ENCODE measurements at places on chromosomes 5 and 9. TPM values are rescaled to one million over a fixed set of nuclear protein-coding genes. Genes with fewer than 3 reads are reported as not detected.
A peak's percentile ranks its signal among the peaks of the same experiment; 100 is the strongest.

Gene IFNA13
- total RNA-seq: not detected

Gene OGN
- 1.7 TPM for total RNA-seq

Gene HAVCR1
- total RNA-seq: not detected

Gene PCSK1
- not detected for total RNA-seq

Gene SLC1A3
- 22.0 TPM for total RNA-seq

Gene DOCK8
- 2.0 TPM for total RNA-seq

Gene FXN
- total RNA-seq: 23.4 TPM

Gene FSD1L
- 19.6 TPM for total RNA-seq

Gene GMCL2
- not detected for total RNA-seq

Gene MYO10
- 3.4 TPM for total RNA-seq

DNA sequence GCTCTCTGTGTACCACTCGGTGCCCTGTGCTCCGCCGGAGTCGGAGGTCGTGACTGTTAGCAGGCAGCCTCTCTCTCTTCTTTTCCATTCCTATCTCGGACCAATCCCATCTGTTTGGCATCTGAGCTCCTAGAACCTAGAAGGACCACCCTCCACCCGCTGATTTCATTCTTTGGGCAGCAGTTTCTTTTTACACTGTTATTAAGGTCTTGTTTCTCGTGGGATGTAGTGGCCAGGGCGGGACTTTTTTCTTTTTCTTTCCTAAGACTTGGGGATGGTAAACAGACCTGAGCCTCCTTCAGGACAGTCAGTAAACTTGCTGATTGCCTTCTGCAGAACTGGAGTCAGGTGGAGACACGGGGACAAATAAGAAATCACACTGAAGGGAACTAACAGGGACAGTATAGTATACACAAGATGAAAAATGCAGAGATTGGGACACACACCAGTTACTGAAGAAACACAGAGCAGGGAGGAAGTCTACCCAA is 500 bp downstream of the URM1 start:
- DNase-seq: no peak
- peak overlapping the region; percentile 73 for H3K4me3 ChIP-seq
- peaks cover 16% of the 10 kb centered on the region for H3K4me1 ChIP-seq

- no peaks in the 10 kb centered on the region for H3K36me3 ChIP-seq
- H3K4me1 ChIP-seq: peaks cover 4% of the 10 kb centered on the region
These were observed 147.3 kb downstream of the MTX3 start for GRCh38 chr5:79843450-79844388.

DNA sequence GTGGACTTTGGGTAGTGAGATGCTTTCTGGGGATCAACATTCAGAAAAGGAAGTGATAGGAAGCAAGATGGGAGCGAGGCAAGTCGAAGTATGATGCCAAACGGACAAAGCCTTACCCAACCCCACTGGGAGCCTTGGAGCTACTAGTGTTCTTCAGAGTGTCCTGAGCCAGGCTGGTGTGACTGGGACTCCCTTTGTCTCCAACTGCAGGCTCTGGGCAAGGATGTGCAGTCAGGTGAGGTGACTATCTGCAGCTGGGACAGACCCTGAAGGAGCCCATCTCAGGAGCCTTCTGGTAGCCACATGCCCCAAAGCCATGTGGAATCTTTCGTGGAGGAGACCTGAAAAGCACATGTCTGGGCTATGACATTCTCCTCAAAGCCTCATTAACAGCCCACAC is 360.6 kb downstream of the MTRR start:
- no peak overlapping the region for H3K4me3 ChIP-seq
- no peak for DNase-seq
- H3K27ac ChIP-seq: no peak overlapping the region
- no peaks in the 10 kb centered on the region for H3K36me3 ChIP-seq
- H3K27me3 ChIP-seq: no peaks in the 10 kb centered on the region
- H3K4me1 ChIP-seq: no peaks in the 10 kb centered on the region

GRCh38 chr5:93621327-93621798 is 38.3 kb downstream of the NR2F1 start:
- no peaks in the 10 kb centered on the region for H3K36me3 ChIP-seq
- peaks cover 10% of the 10 kb centered on the region for H3K4me1 ChIP-seq
- peaks cover 4% of the 10 kb centered on the region for H3K27me3 ChIP-seq
- H3K4me3 ChIP-seq: peak overlapping the region; percentile 76
- peak; percentile 40 for DNase-seq
- peak overlapping the region; percentile 60 for H3K27ac ChIP-seq

GRCh38 chr5:86124333-86124732 is 493.4 kb upstream of the COX7C start:
- H3K4me1 ChIP-seq: no peaks in the 10 kb centered on the region
- H3K27ac ChIP-seq: no peak overlapping the region
- no peak overlapping the region for H3K4me3 ChIP-seq
- no peaks in the 10 kb centered on the region for H3K27me3 ChIP-seq
- H3K36me3 ChIP-seq: no peaks in the 10 kb centered on the region

GRCh38 chr9:104143550-104143910 is 49.4 kb downstream of the SMC2 start:
- no peak overlapping the region for H3K4me3 ChIP-seq
- H3K27me3 ChIP-seq: no peaks in the 10 kb centered on the region
- no peaks in the 10 kb centered on the region for H3K36me3 ChIP-seq
- H3K27ac ChIP-seq: no peak overlapping the region
- H3K4me1 ChIP-seq: no peaks in the 10 kb centered on the region

GRCh38 chr9:21070171-21070571 is 7.6 kb downstream of the IFNB1 start:
- H3K36me3 ChIP-seq: no peaks in the 10 kb centered on the region
- no peaks in the 10 kb centered on the region for H3K27me3 ChIP-seq
- H3K27ac ChIP-seq: no peak overlapping the region
- peak; percentile 10 for DNase-seq
- no peak overlapping the region for H3K4me3 ChIP-seq
- H3K4me1 ChIP-seq: peaks cover 4% of the 10 kb centered on the region

GRCh38 chr5:145856285-145856818 is 16.5 kb downstream of the GRXCR2 start:
- H3K36me3 ChIP-seq: no peaks in the 10 kb centered on the region
- peaks cover 6% of the 10 kb centered on the region for H3K4me1 ChIP-seq
- no peaks in the 10 kb centered on the region for H3K27me3 ChIP-seq
- peak overlapping the region; percentile 64 for H3K4me3 ChIP-seq
- peak overlapping the region; percentile 29 for H3K27ac ChIP-seq

- peaks cover 90% of the 10 kb centered on the region for H3K4me1 ChIP-seq
- H3K36me3 ChIP-seq: no peaks in the 10 kb centered on the region
- H3K27ac ChIP-seq: peak overlapping the region; percentile 94
- no peak for DNase-seq
- H3K27me3 ChIP-seq: no peaks in the 10 kb centered on the region
These were observed 2.5 kb downstream of the MGAT1 start for GRCh38 chr5:180799902-180800801.

DNA sequence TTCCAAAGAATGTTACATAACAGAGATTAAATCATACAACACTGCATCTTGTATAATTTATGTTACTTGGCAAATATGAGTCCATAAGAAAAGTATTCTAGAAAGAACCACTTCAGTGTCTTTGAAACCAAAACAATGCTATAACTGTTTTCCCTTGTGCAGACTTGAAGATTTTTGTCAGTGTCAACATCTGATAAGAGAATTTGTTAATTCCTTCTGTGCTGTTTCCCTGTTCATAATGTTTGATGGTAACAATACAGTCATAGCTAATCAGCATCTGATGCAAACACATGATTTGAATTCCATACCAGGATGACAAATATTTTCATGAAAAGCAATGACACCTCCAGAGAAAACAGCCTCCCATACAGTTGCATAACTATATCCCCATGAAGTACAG is 306.8 kb downstream of the SEMA5A start:
- H3K36me3 ChIP-seq: no peaks in the 10 kb centered on the region
- no peak for DNase-seq
- no peaks in the 10 kb centered on the region for H3K4me1 ChIP-seq
- no peak overlapping the region for H3K27ac ChIP-seq

- H3K4me3 ChIP-seq: no peak overlapping the region
- no peak for DNase-seq
- no peak overlapping the region for H3K27ac ChIP-seq
- no peaks in the 10 kb centered on the region for H3K4me1 ChIP-seq
These were observed 249.8 kb upstream of the ZNF608 start for GRCh38 chr5:124996023-124996763.

DNA sequence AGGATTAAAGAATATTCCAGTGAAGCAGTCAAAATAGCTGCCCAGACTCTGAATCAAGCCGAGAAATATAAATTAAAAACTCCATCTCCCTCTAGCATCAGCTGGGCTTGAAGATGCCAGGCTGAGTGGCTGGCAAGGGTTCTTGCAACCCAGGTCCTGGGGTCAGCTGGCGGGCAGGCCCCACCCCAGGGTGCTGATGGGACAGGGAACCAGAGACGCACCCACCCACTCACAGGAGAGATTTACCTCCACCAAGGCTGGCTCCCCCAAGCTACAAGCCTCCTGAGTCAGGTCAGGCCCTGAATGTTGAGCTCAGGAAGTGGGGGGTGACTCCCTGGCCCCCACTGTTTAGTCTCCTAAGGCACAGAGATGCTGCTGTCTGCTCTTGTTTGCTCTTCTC is 83.9 kb upstream of the HSPA9 start:
- no peak overlapping the region for H3K4me3 ChIP-seq
- no peak overlapping the region for H3K27ac ChIP-seq
- H3K36me3 ChIP-seq: no peaks in the 10 kb centered on the region
- DNase-seq: no peak
- no peaks in the 10 kb centered on the region for H3K27me3 ChIP-seq

- DNase-seq: no peak
- H3K27ac ChIP-seq: peak overlapping the region; percentile 32
- H3K4me1 ChIP-seq: peaks cover 26% of the 10 kb centered on the region
- no peaks in the 10 kb centered on the region for H3K27me3 ChIP-seq
These were observed 69.9 kb downstream of the EHMT1 start for GRCh38 chr9:137688725-137689124.

DNA sequence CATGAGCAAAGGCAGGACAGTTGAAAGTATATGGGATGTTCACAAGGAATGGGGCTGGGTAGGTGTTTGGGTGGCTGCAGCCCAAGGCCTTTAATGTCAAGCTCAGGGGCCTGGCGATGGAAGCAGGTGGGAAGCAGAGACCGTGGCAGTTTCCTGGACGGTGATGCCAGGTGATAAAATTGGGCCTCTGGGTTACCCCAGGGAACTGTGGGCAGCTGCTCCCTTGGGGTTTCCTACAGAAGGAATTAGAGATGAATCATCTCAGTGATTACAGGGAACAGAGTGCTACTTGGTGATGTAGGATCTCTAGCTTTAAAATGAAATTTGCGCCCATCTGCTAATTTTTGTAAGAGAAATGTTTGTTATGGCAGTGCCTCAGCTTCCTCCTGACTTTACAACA is 39.2 kb downstream of the TSTD2 start:
- DNase-seq: peak; percentile 66
- peaks cover 77% of the 10 kb centered on the region for H3K4me1 ChIP-seq
- H3K4me3 ChIP-seq: no peak overlapping the region
- H3K27ac ChIP-seq: peak overlapping the region; percentile 86

DNA sequence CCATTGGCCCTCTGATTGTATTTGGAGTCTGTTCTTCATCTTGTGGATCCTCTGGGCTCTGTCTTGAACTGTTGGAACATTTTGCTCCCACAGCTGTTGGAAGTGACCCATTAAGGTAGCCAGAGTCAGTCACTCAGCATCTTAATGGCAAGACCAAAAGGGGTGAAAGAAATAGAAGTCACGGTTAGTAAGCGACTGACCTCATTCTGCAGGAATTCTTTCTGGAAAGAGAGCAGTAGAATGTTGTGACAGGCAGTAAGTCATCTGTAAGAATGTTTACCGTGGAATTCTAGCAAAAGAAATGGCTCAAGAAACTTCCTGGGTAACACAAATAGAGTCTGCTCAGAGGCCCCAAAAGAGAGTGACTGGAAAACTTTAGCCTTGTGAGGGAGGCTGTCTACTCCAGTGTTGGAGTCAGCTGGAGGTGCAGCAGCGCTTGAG is 28.6 kb upstream of the TNC start:
- no peak overlapping the region for H3K27ac ChIP-seq
- no peaks in the 10 kb centered on the region for H3K4me1 ChIP-seq
- peak; percentile 2 for DNase-seq
- H3K27me3 ChIP-seq: no peaks in the 10 kb centered on the region
- H3K4me3 ChIP-seq: no peak overlapping the region
- H3K36me3 ChIP-seq: no peaks in the 10 kb centered on the region

- H3K4me1 ChIP-seq: no peaks in the 10 kb centered on the region
- no peak for DNase-seq
- no peaks in the 10 kb centered on the region for H3K36me3 ChIP-seq
- no peak overlapping the region for H3K27ac ChIP-seq
- H3K4me3 ChIP-seq: no peak overlapping the region
These were observed 264.7 kb upstream of the CCNG1 start for GRCh38 chr5:163172540-163173338.

GRCh38 chr9:73038613-73039012 is 85.8 kb upstream of the ALDH1A1 start:
- peak overlapping the region; percentile 47 for H3K27ac ChIP-seq
- H3K4me1 ChIP-seq: no peaks in the 10 kb centered on the region
- DNase-seq: no peak
- no peaks in the 10 kb centered on the region for H3K36me3 ChIP-seq
- H3K4me3 ChIP-seq: no peak overlapping the region

DNA sequence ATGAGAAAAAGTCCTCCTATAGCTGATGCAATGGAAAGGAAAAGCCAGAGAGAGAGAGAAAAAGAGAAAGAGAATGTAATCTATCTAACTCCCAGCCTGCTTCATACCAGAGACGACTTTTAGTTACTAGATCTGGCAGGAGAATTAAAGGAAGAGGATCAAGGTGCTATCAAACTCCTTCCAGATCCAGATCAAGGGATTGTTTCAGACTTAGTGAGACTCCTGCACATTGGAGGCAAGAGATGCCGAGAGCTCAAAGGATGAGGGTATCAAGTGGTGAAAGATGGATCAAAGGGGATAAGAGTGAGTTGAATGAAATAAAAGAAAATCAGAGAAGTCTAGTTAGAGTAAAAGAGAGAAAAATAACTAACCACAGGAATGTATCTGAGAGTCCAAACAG is 478.6 kb downstream of the KIF4B start:
- H3K27ac ChIP-seq: no peak overlapping the region
- H3K36me3 ChIP-seq: no peaks in the 10 kb centered on the region

DNA sequence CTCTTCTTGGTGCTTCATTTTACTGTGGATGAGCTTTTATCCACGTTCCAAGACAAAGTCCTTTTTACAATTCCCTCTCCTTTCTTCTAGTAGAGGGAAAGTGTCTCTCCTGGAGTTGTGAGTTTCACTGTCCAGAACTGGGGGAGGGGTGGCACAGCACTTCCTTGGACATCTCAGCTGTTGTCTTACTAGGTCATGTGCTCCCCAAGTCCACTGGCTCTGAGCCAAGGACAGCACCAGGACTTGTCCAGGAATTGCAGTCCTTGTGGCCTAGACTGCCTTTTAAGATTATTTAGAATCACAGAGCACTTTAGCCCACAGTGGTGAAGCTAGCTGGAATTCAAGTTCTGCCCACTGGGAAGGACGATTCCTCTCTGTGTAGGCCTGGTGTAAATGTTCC is 700.2 kb upstream of the PTPRD start:
- no peak overlapping the region for H3K4me3 ChIP-seq
- H3K27ac ChIP-seq: no peak overlapping the region
- H3K4me1 ChIP-seq: no peaks in the 10 kb centered on the region
- DNase-seq: no peak
- H3K36me3 ChIP-seq: no peaks in the 10 kb centered on the region

Measured in gastrocnemius medialis (tissue), 4 donors.